Stimulated activated CD4-positive, alpha-beta T cell treated with anti-CD3 and anti-CD28 coated beads, Interleukin-2, amount 100 ng/mL, for 4 hours (primary cell): ENCODE measurements at places on chromosomes 5 and 9.
A peak's percentile ranks its signal among the peaks of the same experiment; 100 is the strongest.

- no peak for DNase-seq
Observed at GRCh38 chr5:153866176-153866575, 172.5 kb downstream of the FAM114A2 start.

DNA sequence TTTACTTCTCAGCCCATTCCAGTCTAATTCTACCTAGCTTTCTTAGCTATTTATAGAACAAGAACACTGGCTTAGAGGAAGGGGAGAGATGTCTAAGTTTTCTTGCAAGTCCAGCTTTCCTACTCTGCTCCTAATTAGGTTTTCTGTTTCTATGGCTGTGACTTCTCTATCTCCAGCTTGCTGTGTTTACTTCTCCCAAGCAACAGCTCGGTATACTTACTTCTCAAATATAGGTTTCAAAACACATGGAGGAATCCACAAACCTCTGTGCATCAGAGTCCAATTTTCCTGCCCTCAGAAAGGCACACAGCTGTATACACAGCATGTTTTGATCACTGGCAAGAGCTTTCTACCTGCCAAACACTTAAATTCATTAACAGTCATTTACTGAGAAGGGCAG, 17.4 kb upstream of the HMGCR start:
- DNase-seq = no peak

DNA sequence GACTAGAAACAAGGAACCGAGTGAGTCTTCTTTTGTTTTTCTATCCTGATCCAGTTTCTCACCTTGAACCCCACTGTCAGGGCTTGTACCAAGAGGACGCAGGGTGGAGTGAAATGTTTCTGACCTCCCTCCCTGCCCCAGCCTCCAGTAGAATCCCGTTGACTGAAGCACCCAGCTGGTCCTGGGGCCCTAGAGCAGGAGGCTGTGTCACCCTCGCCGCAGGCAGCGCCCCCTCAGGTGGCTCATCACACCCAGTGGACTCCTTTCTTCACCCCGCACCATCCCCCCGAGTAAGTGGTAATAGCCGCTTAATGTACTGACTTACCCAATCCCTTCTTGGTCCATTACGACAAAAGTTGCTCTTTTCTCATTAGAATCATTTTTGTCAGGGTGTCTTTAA, 53.8 kb downstream of the MVB12B start:
- DNase-seq = no peak

DNA sequence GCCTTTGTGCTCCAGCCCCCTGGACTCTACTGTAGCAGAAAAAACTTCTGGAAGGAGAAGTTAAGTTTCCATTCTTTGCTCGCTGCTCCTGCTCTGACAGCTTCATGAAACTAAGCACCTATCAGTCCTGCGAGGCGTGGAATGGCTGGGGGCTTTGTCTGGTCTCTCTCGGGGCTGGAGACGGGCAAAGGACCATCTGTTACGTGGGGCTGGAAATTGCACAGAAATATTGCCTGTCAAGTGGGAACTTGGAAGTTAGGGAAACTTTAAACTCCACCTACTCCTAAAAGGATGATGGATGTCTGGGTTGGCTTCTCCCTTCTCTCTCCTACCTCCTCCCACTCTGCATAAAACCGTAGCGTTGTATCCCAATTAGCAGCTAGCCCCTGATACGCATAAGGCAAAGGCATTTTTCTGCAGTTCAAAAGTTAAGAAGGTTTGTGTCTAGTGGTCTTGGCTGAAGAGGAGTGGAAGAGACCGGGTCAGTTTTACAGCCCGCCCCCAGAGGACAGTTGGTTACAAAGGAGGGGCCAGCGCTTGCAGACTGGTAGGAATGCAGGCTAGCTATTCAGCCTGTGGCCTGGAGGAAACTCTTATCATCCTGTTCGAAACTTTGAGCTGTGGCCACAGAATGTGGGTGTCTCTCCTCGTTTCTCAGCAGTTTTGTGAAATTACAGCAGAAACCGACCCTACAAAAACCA, 1.3 kb downstream of the FBXL7 start:
- no peak for DNase-seq

DNA sequence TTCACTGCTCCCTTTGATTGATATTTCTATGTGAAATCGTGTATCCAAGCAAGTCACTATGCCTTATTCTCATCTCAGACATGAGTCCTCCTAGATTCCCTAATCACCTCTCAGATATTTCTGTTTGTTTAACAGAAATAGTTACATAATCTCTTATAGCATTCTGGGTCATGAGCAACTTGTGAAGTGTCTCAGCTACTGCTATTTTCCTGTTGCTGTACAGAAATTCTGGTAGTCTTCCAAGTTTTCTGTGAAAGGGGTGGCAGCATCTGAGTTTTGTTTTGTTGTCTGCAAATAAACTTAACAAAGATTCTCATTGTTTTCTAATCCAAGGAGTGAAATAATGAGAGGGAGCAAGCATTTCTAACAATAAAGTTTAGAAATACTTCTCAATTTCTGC, 256.9 kb upstream of the ST8SIA4 start:
- no peak for DNase-seq

- DNase-seq = no peak
Observed at GRCh38 chr9:1536522-1537170, 478.5 kb upstream of the SMARCA2 start.

GRCh38 chr5:14608169-14608568, 26.6 kb downstream of the OTULINL start:
- no peak for DNase-seq

GRCh38 chr9:90142580-90142979, 500.0 kb downstream of the DIRAS2 start:
- DNase-seq = peak; percentile 36
